ENCODE measurements at places on chromosomes 2 and 18.

GRCh38 chr2:170404846-170405245, 226.9 kb downstream of the MYO3B start:
- DNase-seq, result no peak

DNA sequence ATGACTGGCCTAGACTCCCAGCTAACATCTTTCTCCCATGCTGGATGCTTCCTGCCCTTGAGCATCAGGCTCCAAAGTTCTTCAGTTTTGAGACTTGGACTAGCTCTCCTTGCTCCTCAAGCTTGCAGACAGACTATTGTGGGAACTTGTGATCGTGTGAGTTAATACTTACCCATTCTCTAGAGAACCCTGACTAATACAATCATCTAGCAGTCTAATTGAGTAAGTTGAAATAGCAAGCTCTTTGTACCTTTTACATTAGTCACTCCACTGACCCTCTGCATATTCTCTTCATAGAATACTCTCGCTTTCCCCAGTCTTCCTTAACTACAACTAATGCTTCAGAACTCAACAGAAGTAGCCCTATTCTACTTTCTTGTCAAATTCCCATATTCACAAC, 434.6 kb upstream of the NXPH2 start:
- DNase-seq, result no peak

DNA sequence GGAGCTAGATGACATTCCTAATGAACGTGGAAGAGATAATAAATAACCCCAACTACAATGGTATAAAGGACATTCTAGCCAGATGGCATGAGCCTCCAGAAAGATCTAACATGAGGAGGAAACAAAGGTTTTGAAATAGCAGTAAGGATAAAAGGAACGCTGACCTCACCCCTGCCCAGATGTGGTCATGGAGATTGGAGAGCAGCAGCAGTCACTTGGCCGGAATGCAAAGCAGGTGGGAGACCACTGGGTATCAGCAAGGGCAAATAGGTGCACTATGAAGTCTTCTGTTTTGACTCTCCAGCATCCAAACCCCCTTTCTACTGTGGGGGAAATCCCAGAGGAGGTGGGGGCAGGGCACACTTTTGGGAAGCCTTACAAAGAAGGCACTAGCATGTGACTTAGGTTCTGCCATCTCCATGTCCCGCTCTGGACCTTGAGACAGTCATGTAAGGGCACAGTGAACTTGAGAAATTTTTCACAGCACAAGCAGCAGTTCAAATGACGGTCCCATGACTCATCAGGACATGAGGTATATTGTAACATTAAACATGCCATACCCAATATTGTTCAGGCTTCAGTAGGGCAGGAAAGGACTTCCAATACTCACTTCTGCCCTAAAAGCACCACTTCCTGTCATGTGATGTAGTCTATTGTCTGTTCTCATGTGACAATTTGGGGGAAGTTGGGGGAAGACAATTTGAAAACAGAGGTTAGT, 55.2 kb downstream of the METTL4 start:
- DNase-seq, result no peak

GRCh38 chr2:144514616-144515091, 5.3 kb downstream of the ZEB2 start:
- DNase-seq, result no peak

DNA sequence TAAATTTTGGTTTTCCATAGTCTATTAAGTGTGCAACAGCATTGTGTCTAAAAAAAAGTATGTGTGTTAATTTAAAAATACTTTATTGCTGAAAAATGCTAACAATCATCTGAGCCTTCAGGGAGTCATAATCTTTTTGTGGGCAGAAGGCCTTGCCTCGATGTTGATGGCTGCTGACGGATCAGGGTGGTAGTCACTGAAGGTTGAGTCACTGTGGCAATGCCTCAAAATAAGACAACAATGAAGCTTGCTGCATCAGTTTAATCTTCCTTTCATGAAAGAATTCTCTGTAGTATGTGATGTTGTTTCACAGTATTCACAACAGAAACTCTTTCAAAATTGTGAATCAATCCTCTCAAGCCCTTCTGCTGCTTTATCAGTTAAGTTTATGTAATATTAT, 31.3 kb downstream of the HDHD2 start:
- DNase-seq, result no peak

GRCh38 chr2:37713258-37713700, 41.8 kb upstream of the CDC42EP3 start:
- no peak for DNase-seq

DNA sequence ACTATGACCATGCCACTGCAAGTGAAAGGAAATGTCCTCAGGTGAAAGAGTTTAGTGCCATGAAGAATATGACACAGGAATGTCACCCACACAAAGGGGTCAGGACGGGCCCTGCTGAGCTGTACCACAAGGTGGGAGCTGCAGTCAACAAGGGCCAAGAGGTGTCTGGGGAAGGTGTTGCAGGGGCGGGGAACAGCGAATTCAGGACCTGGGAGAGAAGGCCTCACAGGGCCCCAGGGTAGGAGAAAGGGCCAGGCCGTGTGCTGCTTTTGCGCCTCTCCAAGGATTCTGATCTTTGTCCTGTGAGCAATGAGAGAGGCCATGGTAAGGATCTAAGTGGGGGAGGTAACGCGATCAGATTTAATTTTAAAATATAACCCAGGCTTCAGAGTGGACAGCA, 23.6 kb downstream of the CYB5A start:
- DNase-seq, result no peak

GRCh38 chr2:95058466-95058988, 33.0 kb downstream of the MAL start:
- DNase-seq, result no peak

DNA sequence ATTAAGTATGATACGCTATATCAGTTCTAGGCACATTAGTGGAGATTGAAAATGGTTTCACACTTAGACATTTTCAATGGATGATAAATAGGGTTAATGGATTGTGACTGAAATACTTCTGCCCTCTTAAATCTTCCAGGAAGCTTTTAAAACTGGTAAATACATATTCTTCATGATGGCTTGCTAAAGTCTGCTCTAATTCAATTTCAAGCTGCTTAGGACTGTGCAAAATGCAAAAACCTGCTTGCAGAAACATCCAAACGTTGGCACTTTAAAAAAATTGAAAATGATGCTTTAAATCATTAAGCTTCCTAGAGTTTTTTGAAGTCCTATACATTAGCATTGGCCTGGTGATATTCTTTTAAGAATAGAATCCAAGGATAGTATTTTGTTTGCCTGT, 214.8 kb upstream of the FSHR start:
- no peak for DNase-seq

DNA sequence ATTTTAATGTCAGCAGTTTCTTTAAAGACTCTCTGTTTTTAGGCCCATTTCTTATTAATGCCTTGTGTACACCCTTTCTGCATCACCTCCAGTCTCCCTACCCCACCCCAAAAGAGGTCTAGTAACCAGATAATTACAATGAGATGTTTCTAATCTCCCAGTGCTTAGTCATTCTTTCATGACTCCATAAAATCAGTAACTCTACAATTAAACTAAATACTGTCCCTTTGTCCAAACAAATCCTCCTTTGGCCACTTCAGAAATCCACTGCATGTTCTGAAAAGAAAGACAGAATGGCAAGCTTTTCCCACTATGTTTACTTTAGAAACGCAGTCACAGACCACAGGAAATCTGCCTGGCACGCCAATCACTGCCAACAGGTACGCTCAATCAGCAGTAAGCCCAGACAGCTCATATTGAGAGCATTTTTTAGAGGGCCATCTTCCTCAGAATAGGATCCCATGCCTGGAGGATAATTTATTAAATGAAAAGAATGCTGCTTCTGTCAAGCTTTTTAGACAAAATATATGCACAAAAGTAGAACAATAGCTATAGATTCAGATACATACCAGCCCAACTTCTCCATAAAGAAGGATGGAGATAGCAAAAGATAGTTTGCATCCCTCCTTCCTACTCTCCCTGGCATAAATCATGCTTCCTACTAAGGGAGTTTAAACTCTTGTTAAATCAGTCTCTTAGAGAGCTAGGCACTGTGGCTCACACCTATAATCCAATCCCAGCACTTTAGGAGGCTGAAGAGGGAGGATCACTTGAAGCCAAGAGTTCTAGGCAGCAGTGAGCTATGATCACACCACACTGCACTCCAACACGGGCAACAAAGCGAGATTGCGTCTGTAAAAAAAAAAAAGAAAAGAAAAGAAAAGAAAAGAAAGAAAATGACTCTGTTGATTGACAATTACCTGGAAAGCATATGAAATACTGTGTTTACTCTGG, 14.6 kb downstream of the CLASP1 start:
- DNase-seq, result no peak

DNA sequence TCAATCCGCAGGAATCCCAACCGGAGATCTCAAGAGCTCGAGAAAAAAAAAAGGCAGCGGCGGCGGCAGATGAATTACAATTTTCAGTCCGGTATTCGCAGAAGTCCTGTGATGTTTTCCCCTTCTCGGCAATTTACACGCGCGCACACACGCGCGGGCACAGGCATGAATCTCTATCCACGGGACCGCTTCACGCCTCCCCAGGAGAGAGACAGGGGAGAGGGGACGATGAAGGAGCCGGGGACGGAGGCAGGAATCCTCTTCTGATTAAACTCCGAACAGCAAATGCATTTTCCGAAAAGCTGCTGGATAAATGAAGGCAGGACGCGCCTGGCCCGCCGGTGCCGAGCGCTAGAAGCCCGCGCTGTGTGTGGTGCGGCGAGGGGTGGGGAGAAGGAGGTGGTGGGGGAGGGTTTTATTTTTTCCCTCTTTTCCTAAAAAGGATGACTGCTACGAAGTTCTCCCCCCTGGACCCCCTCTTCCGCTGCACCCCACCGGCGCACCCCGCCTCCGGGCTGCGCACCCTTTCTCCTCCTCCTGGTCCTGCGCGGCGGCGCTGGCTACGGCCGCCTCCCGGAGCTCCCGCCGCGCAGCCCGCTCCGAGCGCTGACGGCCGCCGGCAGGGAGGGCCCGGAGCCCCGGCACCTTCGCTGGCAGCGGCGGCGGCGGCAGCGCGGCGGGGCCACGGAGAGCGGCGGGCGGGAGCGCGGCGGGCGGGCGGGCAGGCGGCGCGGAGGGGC, at the start of gene BCL2:
Gene BCL2, minus strand, starts transcription at position 387 of the 740 bp plus-strand sequence.
- DNase-seq, result no peak

- DNase-seq, result peak; percentile 1
These were observed 41.0 kb downstream of the CROCC2 start for GRCh38 chr2:240947176-240947575.

DNA sequence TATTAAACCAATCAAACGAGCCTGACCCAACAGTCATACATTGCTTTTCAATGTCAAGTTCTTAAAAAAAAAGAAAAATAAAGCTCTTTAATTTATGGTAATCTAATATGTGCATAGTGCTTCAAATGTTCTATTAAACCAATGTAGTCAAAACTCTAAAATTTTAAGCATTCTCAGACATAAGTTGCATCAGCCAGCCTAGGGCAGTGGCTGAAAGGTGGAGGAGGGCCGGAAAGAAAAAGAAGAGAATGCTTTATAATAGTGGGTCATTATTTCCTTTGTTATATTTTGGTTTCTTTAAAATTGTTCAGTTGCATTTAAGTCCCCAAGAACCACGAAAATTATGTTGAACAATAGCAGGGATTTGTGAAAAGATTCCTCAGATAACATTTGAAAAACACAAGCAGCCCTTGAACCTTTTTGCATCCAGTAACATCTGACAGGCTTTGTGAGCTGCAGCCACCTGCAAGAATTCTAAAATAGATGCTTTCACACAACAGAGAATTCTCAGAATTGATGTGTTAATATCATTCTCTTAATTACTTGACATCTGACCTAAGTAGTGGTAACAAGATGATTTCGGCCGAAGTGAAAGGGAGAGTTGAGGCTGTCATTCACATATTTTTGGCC, 252.1 kb downstream of the CDCA7 start:
- no peak for DNase-seq

DNA sequence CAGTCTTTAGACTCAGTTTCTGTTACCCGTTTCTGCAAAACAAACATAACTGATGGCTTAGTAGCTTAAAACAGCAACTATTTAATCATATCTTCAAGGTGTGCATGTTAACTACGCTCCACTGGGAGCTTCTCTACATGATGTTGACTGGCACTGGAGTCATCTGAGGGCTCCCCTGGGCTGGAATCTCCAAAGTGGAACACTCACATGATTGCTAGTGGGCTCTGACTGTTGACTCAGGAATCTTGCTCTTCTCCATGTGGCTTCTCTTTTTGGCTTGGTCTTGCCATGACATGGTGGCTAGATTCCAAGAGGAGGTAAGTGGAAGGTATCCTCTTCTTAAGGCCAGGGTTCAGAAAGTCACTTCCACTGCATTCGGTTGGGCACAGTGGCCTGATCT, 160.8 kb downstream of the PMAIP1 start:
- DNase-seq, result no peak

DNA sequence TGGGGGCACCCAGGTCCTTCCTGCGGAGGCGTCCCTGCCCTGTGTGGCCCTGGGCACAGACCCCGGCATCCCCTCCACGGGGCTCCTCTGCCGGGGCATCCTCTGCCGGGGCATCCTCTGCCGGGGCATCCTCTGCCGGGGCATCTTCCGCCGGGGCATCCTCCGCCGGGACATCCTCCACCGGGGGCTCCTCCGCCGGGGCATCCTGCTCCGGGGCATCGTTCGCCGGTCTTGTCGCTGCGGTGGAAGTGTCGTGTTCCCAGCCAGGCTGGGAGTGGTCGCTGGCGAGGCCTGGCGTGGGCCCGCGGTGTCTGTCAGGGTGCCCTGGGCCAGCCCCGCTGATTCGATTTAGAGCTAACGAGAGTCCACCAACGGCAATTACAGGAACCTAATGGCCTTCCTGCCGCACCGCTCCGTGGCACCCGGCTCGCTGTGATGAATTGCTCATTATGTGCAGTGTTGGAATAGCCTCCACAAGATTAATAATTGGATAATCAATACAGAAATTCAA, 115.1 kb downstream of the NFATC1 start:
- no peak for DNase-seq

- DNase-seq, result no peak
These were observed 36.9 kb upstream of the PTMA start for GRCh38 chr2:231671270-231672050.

DNA sequence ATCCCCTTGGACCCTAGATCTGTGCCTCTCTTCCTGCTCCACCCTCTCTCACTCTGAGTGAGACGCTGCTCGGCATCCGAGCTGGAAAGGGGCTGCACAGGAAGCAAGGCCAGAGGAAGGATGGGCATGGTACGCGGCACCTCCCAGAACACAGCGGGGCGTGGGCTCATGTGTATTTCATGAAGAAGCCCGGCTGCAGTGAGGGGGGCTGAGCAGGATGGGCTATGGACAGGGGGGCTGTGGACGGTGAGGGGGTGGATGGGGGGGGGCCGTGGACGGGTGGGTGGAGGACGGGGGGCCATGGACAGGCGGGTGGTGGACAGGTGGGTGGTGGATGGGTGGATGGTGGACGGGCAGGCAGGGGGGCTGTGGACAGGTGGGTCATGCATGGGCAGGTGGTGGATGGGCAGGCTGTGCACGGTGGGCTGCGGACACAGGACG, 28.5 kb downstream of the SLC66A2 start:
- DNase-seq, result peak; percentile 10

Measured in gastrocnemius medialis (tissue), 4 donors.